ENCODE measurements at places on chromosomes 7 and 10. TPM values are rescaled to one million over a fixed set of nuclear protein-coding genes. Genes with fewer than 3 reads are reported as not detected.

SP8 gene
- total RNA-seq: not detected

DNA sequence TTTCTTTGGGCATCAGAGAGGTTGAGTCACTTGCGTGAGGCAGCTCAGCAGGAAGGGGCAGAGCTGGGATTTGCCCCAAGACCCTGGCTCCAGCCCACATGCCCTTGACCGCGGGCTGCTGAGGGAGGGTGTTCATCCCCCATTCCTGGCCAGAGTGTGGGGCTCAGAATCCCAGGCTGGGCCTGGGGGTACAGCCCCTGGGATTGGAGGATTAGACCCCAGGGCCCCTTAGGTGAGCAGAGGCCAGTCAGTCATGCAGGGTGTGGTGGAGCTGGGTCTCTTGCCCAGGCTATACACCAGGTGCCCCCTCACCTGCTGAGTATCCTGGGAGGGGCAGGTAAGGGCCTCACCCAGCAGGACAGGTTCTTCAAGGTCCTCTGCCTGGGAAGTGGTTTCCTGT lies 68.4 kb upstream of the ZNF716 start:
- no peak for DNase-seq

DNA sequence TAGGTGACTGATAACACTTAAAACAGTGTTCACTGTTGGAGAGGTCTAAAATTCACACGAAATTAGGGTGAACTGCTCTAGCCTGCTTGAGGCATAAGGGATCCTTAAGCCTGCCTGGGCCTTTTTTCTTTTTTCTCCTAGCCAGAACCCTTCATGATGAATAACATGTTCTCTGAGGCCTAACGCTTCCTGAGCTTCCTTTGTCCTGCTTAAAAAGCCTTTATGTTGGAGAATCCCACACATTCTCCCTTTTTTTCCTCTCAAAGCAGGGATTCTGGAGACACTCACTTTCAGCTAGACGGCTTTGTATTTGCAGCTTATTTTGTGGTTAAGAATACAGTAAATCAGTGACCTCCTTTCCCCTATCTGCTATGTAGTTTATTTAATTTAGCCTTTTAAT lies 354.7 kb upstream of the PHF14 start:
- no peak for DNase-seq

SDHAF3 gene
- total RNA-seq: 12.8 TPM

GNGT1 gene
- total RNA-seq: not detected

CLCN1 gene
- not detected for total RNA-seq

DNA sequence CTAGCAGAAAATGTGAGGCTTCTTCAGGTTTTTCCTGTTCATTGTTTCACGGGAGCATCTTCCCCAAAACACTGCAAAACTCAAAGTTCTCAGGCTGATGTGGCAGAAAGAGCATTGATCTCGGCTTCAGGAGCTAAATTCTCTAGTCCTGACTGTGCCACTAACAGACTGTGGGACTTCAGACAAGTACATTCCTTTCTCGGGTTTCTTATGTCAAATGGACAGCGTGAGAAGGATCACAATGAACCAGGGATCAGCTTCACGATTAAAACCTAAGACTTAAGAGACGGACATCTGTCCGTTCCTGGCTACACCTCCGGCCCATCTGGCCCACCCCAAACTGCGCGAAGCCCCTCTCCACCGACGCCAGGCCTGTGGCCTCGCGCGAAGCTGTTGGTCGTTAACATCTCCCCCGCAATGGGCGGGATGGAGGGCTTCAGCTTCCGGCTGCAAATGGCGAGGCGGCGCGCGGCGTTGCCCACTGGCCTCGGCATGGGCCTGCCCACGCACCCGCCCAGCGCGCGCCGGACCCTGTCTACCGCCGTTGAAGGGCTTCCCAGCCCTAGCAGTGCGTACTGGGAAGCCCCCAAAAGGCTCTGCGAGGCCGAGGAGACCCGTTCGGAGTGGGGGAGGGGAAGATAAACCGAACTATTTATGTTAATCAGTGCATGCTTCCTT lies 549 bp upstream of the DDX50 start:
- no peak for DNase-seq

PAPOLB gene
- total RNA-seq: 0.05 TPM

GRCh38 chr7:85498031-85498430 lies 311.2 kb upstream of the SEMA3D start:
- DNase-seq: no peak

DNA sequence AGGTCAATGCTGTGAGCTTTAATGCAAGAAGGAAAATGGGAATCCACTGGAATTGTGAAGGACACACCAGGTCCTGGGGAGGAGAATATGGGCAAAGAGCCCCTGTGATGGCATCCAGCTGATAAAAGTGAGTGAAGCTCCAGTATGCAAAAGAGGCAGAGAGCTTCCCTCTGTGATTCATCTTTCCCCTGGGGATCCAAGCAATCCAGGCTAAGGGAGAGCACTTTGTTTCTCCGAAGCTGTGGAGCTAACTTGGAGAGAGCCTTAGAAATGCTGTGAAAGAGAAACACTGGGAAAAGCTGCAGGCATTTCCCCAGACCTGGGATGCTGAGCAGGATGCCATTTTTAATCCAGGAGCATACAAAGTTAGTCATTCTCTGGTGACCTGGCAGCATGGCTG lies 489.5 kb downstream of the SH2D4B start:
- DNase-seq: no peak

DNA sequence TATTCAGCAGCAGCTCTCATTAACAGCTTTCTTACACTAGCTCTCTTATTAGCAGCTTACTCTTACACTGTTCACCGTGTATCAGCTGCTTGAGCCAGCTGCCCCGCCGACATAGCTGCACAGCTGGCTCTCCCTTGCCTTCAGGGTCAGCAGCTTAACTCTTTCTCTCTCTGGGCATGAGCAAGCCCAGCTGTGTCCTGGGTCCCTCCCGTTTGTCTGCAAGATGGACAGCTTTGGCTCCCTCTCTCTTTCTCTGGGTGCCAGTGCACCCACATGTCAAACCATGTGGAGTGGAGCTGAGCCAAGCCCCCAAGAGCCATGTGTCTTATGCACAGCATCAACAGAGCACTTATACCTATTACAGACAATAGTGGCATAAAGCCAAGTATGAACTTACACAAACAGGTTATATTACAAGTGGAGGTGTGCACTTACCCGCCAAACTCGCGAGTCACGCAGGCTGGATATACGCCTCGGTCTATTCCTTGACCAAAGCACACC lies 35.7 kb upstream of the MTPAP start:
- no peak for DNase-seq

- DNase-seq: no peak
Observed at GRCh38 chr10:118571123-118571522, 24.3 kb downstream of the PRLHR start.

GRCh38 chr7:54559401-54559800 lies 17.2 kb downstream of the VSTM2A start:
- no peak for DNase-seq

NDUFB8 gene
- 351 TPM for total RNA-seq

HOXA11 gene
- total RNA-seq: not detected

- no peak for DNase-seq
Observed at GRCh38 chr10:119058010-119058409, 22.6 kb downstream of the EIF3A start.

PON3 gene
- 0.54 TPM for total RNA-seq

DNA sequence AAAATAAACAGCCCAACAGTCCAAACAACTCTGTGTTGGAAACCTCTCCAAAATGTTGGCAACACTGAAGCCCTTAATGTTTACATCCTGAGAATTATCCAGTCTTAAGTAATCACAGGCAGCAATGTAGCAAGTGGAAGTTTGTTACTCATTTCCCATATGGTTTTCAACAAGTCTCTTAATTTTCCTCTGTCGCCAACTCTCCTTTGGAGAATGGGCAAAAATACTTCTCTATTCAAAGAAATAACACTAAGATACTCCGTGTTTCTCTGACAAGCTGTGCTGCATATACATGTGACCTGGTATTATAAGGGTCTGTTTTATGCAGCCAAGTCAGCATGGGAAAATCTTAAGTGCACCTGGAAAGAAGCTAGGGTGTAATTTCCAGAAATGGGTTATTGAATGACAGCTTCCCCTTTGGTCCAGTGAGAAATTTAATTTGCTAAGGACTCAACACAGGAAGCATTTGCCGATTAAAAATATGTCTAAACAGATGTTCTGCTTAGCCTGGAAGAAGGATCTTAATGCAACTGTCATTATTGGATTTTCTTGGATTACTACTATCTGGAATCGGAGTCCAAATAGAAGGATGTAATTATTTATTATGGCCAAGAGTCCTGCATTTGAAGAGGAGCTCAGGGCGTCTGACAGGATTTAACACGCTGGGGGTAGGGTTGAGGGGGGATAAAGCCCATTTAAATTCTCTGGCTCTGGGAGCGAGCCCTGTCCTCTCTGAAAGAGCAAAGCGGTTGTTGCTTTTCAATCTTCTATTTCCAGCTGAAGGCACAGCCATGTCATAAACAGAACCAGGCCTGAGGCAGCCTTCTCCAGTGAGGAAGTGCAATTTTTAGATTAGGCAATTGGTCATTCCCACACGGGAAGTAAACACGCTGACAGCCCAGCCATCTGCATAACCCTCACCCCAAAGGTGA lies 73.1 kb downstream of the TLL2 start:
- DNase-seq: no peak

CHAT gene
- total RNA-seq: not detected

PRRT4 gene
- total RNA-seq: 2.4 TPM

- DNase-seq: no peak
Observed at GRCh38 chr10:26090762-26091161, 125.8 kb upstream of the GAD2 start.

GRCh38 chr7:105591522-105591921 lies 10.2 kb upstream of the EFCAB10 start:
- DNase-seq: no peak

Data from cardiac septum (tissue), 1 donor.